Sigmoid colon (tissue), 7 donors: ENCODE measurements at places on chromosomes 1 and 21.

DNA sequence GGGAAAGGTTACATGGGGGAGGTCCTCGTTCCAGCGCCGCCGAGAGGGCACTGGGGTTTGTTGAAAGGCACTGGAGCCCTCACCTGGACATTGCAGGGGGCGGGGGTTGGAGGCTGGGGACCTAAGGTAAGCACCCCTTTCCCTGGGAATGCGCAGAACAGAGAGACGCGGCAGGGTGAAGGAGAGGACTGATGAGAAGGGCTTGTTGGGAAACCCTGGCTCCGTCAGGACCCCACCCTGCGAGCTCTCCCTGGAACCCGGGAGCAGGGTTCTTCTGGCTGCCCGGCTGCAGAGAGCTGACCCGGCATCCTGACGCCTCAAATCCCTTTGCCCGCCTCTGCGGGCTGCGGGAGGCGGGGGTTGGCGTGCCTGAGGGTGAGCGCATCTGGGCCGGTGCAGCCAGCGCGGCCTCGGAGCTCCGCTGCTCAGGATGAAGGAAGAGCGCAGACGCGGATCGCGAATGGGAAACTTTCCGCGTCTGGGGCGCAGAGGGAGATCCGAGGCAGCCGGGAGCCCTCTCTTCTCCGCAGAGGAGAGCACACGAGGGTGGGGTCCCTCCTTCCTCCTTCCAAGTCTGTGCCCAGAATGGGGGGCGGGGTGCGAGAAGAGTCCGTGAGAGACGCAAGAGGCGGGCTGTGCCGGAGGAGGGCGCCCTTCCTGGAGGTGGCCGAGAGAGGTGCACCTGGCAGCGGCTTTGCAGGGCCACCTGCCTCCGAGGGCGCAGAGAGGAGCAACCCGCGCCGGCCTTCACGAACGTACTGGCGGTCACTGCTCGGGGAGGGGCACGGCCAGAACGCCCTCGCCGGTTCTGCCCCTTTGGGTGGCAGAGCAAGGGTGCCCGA lies 2.4 kb downstream of the IGSF21 start:
- no peak for DNase-seq

- no peak for DNase-seq
Measured at GRCh38 chr1:4696161-4696745, 41.8 kb downstream of the AJAP1 start.

DNA sequence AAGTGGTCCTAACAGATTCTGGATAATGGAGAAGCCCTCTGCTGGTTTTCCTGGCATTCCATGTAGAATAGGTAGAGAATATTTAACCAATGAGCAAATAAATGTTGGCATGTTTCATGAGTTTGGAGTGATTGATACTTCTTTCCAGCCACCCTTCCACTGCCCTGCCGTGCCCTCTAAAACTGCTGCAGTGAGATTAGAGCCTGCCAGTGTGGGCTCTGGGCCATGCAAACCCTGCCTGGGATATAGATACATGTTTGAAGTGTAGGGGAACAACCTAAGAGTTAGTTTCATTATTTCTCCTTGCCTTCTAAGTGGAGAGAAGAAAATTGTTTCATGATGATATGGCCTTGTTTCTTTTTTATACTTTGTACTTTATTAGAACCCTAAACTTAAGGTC lies 10.4 kb downstream of the UBE2Q1 start:
- DNase-seq = no peak

DNA sequence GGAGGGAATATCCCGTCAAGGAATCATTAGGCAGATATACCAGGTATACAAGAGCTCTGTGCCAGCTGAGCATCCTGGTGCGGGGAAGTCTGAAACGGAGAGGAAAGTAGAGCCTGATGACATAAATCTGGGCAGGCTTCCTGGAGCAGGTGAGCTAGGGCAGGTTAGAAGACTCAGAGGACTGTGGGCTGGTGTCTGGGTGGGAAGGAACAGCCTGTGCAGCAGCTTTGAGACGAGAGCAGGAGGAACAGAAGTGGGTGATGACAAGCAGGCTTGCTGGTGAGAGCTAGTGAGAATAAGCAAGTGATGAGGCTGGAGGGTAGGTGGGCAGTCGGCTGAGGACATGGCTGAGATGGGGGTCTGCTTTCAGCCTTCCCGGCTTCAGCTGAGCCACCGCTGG lies 6.7 kb downstream of the CELSR2 start:
- DNase-seq = no peak

- DNase-seq = peak; percentile 81
Measured at GRCh38 chr1:39105841-39106765, 80.0 kb downstream of the NDUFS5 start.

DNA sequence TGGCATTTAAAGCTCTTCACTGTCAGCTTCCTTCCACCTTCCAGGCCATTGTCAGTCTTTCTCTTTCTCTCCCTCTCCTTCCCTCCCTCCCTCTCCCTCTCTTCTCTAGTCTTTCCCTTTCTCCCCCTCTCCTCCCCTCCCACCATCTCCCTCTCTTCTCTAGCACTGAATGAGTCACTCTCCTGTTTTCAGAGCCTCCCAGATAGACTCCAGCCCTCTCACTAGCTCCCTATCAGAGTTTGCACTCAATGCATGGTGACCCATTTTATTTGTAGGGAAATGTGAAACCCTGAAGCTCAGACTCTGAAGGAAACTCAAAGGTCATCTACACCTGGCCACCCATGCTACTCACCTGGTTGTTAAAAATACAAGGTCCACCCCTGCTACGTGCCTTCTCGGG lies 4.4 kb upstream of the MATN1 start:
- DNase-seq = no peak

GRCh38 chr1:62672029-62672428 lies 16.2 kb downstream of the DOCK7 start:
- DNase-seq = no peak

- no peak for DNase-seq
Measured at GRCh38 chr1:119859647-119860046, 36.7 kb downstream of the ADAM30 start.

DNA sequence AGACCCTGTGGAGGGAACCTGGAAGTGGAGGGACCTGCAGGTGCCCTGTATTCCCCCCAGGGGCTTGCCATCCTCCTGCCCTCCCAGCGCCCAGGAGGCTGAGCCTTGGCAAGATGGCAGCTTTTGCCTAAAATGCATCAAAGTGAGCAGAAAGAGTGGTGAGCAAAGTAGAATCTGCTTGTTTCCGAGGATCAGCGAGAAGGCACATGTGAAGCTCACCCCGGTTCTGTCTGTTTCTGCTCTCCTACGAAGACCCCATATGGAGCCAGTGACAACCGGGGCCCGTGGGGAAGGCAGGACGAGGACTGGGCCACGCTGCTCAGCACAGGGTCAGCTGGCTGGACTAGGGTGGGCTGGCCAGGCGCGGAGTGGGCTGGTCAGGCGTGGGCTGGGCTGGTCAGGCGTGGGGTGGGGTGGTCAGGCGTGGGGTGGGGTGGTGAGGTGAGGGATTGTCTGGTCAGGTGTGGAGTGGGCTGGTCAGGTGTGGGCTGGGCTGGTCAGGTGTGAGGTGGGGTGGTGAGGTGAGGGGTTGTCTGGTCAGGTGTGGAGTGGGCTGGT lies 5.2 kb upstream of the FNDC10 start:
- DNase-seq = no peak

- no peak for DNase-seq
Measured at GRCh38 chr1:45456531-45456930, 34.4 kb downstream of the TESK2 start.

GRCh38 chr1:36398370-36398977 lies 766 bp upstream of the LSM10 start:
- DNase-seq = no peak

DNA sequence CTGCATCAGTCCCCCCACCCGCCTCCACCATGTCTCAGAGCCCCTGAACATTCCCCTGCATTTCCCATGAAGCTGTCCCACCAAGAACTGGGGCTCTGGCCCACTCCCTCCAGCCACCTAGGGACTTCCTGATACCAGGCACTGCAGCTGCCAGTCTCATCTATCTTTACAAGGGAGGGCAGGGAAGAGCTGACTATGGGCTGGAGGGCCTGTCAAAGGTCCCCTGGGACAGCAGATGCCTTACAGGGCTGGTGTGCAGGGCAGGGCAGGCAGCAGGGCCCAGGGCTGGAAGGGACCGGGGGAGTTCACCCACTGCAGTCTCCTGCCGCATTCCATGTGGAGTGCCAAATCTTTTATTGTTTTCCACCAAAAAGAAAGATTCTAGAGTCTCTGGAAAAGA lies 17.6 kb downstream of the SHISA4 start:
- DNase-seq = no peak

GRCh38 chr21:31686272-31686915 lies 26.9 kb downstream of the SOD1 start:
- DNase-seq = no peak

- no peak for DNase-seq
Measured at GRCh38 chr1:111789666-111790316, 34.1 kb downstream of the DDX20 start.

DNA sequence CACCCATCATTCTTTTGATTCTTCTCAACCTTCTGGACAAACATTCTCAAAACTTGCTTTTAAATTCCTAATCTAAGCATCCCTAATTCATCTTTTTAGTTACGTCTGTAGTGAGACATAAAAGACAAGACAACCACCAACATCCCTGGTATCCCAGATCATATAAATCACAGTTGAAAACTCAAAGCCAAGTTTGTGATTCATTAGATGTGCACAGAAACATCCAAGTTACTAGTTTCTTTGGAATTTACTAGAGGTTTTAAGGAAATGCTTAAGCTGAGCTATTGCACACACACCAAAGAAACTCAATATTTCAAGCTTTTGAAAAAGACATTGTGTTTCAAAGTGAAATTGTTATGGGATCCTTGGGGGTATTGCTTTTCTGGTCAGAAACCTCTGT lies 47.6 kb downstream of the ATP6V1G3 start:
- DNase-seq = no peak

DNA sequence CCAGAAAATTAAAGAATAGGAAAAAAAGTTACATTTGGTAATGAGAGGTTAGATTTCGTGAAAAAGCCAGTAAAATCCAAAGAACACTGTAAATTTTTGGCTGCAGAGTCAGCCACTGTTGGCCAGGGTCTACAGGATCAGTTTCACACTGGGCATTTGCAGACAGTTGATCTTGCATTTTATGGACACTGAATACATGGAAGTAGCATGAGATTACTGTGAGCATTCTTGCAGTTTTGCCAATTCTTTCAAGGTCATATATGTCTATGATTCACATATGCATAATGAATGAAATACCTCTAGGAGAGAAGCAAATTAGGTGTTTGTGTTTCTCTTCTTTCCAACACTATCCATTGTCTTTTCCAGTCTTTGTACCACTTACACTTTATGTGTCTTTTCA lies 200.8 kb upstream of the DPYD start:
- DNase-seq = no peak

DNA sequence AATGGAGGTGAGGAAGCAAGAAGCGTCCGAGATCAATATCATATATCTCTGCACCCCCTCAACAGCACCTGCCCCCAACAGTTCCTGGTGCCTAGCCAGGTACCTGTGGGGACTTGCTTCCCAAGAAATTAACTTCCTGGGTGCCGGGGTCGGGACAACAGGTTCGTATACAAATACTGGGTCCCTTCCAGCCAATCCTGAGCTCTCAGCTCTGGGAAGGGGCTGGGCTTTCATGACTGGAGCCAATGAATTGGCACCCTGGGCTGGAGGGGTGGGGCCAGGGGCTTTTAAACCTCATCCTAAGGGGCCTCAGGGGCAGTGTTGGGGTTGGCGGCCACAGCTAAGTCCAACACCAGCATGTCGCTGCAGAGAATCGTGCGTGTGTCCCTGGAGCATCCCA lies at the start of gene PADI3:
TSS of gene PADI3 (plus strand) at position 318 of the 400 bp plus-strand sequence. CDS start at position 358, 40 bp downstream.
- DNase-seq = no peak

DNA sequence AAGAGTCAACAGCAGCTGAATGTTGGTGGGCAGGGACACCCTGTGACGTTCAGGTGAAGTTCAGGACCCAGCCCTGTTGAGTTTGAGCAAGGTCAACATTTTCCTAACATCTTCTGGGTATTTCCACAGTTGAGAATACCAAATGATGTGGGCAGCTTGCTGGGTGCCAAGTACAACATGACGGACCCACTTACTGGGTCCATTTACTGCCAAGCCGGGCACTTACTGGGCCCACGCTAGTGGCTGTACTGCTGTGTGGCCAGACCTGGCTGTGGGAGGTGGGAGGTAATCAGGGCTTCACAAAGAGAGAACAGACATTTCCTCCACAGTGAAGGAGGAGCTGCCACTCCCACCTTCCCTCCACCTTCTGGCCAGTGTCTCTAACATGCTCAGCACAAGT lies 99.2 kb downstream of the PSMG1 start:
- no peak for DNase-seq
